ENCODE measurements at places on chromosomes 12 and 14. TPM values are rescaled to one million over a fixed set of nuclear protein-coding genes. Genes with fewer than 3 reads are reported as not detected.

PEBP1 gene
- total RNA-seq = 147 TPM

SLC25A47 gene
- total RNA-seq = not detected

ZNF84 gene
- total RNA-seq = 19.6 TPM

RAD9B gene
- 2.8 TPM for total RNA-seq

RNASE7 gene
- not detected for total RNA-seq

PTCSC3 gene
- not detected for total RNA-seq

PTPRQ gene
- not detected for total RNA-seq

KITLG gene
- not detected for total RNA-seq

AKAP3 gene
- total RNA-seq = 2.7 TPM

RAB2B gene
- 21.0 TPM for total RNA-seq

A2ML1 gene
- total RNA-seq = not detected

IFNG gene
- 39.0 TPM for total RNA-seq

PROX2 gene
- 1.5 TPM for total RNA-seq

ACSS3 gene
- total RNA-seq = not detected

CISTR gene
- total RNA-seq = not detected

GARIN6 gene
- not detected for total RNA-seq

FAIM2 gene
- 0.08 TPM for total RNA-seq

BMP4 gene
- not detected for total RNA-seq

TXNDC16 gene
- total RNA-seq = 6.6 TPM

ANKS1B gene
- not detected for total RNA-seq

PPP4R4 gene
- total RNA-seq = 1.4 TPM

RERGL gene
- total RNA-seq = not detected

G2E3 gene
- 22.6 TPM for total RNA-seq

TMEM121 gene
- 16.7 TPM for total RNA-seq

ASCL1 gene
- total RNA-seq = not detected

ALG10B gene
- total RNA-seq = 9.8 TPM

OR6C2 gene
- not detected for total RNA-seq

FOS gene
- 20.0 TPM for total RNA-seq

ACTR10 gene
- total RNA-seq = 35.1 TPM

NRIP2 gene
- not detected for total RNA-seq

CD163 gene
- not detected for total RNA-seq

KRT86 gene
- not detected for total RNA-seq

ADSS1 gene
- total RNA-seq = 0.87 TPM

BEGAIN gene
- total RNA-seq = 5.9 TPM

FZD10 gene
- not detected for total RNA-seq

AGAP2 gene
- total RNA-seq = 23.8 TPM

CEP290 gene
- total RNA-seq = 13.3 TPM

MIP gene
- not detected for total RNA-seq

ANKRD33 gene
- total RNA-seq = not detected

DNAJC22 gene
- total RNA-seq = not detected

KCNA5 gene
- total RNA-seq = not detected

GLT8D2 gene
- not detected for total RNA-seq

LPAR5 gene
- 7.3 TPM for total RNA-seq

SLCO1B1 gene
- not detected for total RNA-seq

ACOT4 gene
- 2.4 TPM for total RNA-seq
